Activated T-helper 9 cell treated with anti-CD3 and anti-CD28 coated beads, Interleukin-2, amount 50 U/mL, for 16 hours (primary cell): ENCODE measurements at places on chromosomes 5 and 9.

- no peak for DNase-seq
These were observed 25.9 kb downstream of the SAR1B start for GRCh38 chr5:134606726-134607125.

GRCh38 chr5:67432606-67433005 is 236.0 kb upstream of the CD180 start:
- no peak for DNase-seq

DNA sequence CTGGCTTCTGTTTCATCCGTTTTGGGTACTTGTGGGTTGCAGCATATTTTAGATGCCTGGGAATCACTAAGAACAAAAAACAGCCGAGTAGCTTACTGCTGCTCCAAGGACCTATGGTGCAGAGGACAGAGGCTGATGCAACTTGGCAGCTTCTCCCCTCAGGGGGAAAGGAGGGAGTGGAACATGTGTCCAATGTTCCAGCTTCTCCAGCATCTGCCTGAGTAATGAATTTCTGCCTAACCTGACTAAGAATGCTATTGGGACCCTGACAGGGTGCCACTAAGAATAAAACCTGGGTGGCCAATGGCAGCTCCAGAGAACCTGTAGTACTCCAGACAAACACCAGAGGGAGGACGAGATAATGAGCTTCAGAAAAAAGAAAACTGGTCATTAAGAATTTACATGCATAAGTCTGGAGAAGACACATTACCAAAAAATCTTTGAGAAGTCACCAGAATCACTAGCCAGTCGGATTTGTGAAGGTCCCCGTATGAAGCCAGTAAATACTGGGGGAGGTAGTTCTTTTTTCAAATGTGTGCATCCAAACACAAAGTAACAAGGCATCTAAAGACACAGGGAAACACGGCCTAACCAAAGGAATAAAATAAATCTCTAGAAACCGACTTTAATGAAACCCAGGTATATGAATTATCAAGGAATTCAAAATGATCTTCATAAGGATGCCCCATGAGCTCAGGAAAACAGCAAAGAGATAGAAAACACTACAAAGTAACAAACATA is 293.5 kb downstream of the HINT1 start:
- DNase-seq, result no peak

- DNase-seq, result no peak
These were observed 199.3 kb upstream of the PTGER4 start for GRCh38 chr5:40480392-40480791.

DNA sequence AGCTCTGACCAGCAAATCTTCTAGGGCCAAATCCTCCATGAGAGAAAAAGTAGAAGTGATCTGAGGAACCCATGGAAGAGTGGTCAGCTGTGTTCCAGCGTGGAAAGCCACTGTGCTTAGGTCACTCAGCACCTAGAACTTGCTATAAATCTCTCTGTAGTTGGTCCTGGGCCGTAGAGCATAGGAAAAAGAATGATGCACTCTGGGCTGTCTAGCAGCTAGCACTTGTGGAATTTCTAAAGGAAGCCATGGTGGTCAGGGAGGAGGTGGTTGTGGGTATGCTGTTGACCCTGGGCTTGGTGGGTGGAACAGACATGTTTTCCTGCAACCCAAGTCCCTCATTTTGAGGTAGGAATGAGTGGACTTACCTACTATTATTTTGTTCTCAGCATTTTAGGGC is 48.1 kb downstream of the GGTA1 start:
- DNase-seq, result no peak

DNA sequence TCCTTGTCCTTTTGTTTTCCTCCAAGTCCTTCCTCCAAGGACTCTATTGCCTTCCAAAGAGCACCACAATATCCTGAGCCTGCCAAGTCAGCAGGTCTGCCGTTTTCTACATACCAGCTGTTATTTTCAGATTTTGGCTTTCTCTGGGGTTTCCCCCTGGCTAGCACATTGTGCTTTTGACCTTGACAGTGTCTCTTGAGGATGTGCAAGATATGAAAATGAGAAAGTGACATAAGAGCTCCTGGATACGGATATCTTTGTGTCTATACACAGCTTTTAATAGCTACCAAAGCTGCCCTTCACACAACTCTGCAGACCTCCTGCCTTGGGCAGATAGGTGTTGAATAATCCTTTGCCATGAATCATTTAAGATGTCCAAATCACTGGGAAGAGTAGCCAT is 67.0 kb downstream of the HAPLN1 start:
- no peak for DNase-seq

GRCh38 chr5:61137835-61138234 is 24.4 kb downstream of the SMIM15 start:
- DNase-seq, result no peak

- DNase-seq, result no peak
These were observed 144.8 kb upstream of the SLC12A2 start for GRCh38 chr5:127938746-127939145.

GRCh38 chr9:87324613-87325194 is 173.0 kb upstream of the DAPK1 start:
- no peak for DNase-seq

DNA sequence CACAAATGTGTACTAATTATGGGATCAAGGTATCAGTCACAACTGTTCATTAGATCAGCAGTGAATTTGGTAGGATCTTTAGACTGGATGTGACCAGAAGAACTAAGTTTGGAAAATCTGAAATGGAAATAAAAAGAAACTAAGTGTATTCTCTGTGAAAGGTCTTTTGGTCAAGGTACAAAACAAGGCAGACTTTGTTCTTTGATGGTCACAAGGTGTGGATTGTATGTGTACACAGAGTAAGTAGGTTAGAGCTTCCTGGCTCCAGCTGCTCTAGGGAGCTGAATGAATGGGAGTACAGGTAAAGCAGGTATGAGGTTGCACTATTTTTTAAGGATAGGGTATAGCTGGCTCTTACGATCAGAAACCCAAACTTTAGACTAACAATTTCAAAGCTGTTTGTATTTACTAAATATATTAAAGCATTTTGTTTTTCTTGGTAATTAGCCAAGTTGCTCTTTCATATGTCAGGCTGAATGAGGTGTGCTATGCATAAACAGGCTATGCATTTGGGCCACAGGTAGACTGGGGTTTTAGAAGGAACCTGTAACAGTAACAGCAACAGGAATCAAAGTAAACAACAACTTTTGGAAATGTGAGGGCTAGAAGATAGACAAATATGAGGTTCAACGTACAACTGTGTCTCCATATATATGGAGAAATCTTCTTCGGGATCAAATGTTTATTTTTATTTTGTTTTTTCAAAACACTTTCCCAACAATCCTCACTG is 32.5 kb downstream of the FAM169A start:
- no peak for DNase-seq

GRCh38 chr5:157387683-157388093 is 72.3 kb upstream of the NIPAL4 start:
- no peak for DNase-seq

DNA sequence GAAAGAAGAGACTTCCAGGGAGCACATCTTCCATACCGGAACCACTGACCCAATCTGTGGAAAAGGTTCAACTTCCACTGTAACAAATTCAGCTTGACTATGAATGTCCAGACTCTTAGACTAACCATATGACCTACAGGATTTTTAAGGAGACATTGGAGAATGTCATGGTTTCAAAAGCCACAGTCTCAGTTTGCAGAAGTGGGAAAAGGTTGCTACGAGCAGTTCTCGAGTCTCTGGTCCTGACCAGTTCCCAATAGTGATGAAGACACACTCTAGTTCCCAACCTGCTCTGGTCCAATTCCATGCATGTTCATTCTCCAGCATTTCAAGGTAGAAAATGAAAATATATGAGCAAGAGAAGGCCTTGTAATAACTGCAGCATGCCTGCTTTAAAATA is 158.0 kb downstream of the MAPKAP1 start:
- DNase-seq, result no peak

DNA sequence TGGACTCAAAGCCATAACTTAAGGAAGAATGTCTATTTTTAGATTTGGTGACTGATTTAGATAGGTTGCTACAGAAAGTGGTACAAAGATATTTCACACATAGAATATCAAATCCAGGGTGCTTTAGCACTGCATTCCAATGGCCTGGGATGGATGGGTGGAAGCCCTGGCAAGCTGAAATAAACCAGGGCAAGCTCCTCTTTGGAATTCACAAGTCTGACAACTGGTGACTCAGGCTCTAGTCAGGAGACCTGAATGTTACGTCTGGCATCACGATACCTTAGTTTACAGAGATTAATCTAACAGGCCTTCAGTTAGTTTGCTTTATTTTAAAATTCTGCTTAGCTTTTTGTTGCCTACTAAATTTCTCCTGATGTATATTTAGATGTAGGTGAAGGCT is 144.0 kb downstream of the TMC1 start:
- DNase-seq, result no peak

- DNase-seq, result no peak
These were observed 1510.1 kb downstream of the MAT2B start for GRCh38 chr5:165015547-165015946.

DNA sequence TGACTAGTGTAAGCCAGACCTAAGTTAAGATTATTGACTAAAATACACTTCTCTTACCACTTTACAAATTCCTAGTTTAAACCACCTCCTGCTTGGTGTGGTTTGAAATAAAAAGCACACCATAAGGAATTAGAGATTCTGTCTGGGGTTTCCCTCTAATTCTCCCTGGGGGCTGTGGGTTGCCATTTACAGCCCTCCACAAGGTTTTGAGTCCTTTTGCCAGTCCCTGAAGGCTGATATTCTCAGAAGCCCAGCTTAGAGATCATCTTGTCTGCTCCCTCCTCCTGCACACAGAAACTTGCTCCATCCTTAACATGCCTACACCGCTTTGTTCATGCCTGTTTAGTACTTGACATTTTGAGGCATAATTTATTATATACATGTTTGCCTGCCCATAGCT is 7.2 kb upstream of the LMNB1 start:
- DNase-seq, result no peak

DNA sequence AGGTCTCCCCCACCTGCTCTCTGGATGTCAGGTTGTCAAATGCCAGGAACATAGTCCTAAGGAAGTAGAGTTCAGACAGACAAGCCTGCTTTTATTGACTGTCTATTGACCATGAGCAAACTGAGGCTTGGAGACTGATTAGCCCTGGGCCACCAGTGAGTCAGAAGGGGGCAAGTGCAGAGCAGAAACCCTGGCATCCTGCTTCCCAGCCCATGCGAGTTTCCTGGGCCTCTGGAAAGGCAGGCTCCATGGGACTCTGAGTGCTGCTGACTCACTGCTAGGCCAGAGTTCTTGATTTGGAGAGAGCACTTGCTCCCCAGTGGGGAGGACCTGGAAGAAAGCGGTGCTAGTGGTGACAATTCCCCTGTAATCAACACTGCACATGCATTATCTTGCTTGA is 2.8 kb upstream of the HBEGF start:
- no peak for DNase-seq

DNA sequence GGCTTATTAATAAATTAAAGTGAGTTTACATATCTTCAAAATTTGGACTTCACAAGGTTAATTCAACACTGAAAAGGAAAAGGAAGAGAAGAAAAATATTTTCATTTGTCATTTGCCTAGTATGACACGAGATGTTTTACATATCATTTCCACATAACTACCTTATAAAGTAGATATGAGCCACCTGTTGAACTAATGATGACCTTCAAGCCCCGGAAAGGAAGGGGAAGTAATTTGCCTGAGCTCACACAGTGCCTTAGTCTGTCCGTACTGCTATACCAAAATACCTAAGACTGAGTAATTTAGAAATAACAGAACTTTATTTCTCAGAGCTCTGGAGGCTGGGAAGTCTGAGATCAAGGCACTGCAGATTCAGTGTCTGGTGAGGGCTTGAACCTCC is 17.9 kb downstream of the CMYA5 start:
- DNase-seq, result no peak

- DNase-seq, result no peak
These were observed 454.5 kb downstream of the HINT1 start for GRCh38 chr5:130710596-130710995.

DNA sequence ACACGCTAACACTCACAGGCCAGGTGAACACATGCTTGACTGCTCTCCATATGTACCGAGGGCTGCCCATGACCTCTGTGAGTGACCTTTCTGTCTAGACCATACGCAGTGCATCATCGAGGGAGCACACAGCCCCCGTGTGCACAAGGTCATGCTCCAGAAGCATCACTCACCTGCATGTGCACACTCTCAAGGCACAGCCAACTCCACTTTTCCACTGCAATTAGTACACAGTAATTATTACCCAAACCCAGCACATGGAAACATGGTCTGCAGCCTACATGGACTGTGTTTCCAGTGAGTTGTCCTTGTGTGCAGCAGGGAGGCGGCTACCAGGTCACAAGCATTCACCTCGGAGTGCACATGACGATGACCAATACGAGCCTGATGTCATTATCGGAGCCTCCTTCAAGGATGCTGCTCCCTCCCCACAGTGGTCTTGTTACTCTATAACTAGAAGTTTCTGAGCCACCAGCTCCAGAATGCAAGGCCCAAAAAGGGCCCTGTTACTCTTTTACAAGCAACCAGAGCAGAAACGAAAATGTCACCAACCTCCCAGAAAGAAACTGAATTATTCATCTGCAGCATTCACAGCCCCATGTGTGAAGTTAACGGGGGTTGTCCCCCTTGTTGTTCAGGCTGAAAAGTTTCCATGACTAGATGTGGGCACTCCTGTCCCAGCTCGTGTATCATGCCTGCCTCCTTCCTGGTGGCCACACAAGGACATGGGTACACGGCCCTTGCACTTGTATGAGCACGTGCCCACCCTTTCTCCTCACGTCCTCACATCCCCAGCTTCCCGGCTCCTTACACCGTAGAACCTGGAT is 31.2 kb downstream of the SEMA4D start:
- DNase-seq, result peak; percentile 42

- DNase-seq, result no peak
These were observed 18.1 kb upstream of the PSAT1 start for GRCh38 chr9:78278801-78279200.

DNA sequence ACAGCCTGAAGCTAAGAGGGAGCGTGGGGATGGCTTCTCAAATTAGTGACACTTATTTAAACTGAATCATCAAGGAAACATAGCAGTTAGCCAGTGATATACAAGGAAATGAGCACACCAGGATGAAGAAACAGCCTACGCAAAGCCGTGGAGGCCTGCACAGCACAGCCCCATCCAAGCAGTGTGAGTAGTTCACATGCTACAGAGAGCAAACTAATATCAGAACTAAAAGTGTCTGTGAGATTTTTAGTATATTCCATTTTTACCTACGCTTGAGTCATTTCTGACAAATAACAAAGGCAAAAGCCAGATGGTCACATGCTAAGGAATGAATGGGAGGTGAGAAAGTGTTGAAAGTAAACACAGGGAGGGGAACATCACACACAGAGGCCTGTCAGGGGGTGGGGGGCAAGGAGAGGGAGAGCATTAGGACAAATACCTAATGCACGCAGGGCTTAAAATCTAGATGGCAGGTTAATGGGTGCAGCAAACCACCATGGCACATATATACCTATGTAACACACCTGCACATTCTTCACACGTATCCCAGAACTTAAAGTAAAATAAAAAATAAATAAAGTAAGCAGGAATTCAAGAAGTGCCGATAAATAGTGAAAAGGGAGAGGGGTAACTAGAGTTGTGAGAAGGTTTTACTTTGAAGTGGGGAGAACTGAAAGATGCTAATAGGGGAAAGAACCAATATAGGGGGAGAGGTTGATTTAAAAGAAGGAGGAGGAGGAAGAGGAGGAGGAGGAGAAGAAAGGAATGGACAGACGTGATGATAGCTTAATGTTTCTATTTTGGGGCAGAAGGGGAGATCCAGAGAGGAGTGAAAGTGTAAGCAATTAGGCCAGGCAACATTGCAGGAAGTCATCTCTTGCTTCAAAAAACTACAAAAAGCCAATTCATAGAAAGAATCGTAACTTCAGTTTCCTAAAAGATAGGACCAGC is 100.9 kb upstream of the PTGER4 start:
- peak; percentile 24 for DNase-seq
